ENCODE measurements at places on chromosomes 2 and 18.

- no peak for DNase-seq
Measured at GRCh38 chr2:216103213-216103612, 5.9 kb upstream of the XRCC5 start.

DNA sequence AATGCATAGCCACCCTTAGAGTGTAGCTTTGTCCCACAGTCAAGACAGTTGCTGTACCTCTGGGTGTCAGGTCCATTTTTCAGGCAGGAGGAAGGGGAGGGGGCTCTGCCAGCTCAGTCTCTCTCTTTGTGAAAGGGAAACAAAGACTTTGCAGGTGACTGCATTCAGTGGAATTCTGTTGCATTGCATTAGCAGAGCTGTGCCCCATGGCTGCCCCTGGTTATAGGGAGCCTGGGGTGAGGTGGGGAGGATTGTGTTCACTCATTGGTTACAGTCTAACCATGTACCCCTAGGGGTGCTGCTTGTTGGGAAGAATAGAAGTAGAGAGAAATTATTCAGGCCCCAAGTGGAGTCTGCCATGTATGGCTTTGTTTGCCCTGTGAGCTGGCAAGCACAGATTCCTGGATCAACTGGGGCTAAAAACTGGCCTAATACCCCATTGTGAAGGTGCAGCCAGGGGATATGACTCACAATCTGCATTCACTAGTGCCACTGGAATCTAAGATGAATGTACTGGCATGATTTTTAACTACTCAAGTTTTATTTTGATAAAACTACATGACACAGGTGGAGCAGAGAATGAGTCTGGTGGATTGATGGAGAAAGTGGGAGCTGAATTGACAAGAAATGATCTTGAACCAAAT lies 118.4 kb downstream of the SH3BP4 start:
- DNase-seq = no peak

- DNase-seq = no peak
Measured at GRCh38 chr18:64403784-64404503, 255.1 kb upstream of the LINC00305 start.

DNA sequence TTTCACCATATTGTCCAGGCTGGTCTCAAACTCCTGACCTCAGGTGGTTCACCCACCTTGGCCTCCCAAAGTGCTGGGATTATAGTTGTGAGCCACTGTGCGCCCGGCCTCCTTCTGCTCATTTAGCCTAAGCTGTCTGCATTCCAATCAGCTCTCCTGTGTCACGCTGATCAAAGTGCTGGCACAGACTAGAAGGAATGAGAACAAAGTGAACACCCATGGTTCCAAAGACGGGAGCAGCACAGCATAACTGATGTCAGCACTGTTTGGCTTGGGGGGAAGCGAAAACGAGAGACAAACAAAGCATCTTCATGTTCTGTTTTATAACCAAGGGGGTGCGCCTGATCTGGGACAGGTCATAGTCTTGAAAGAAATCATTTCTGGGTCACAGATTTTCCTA lies 43.3 kb downstream of the DIPK1C start:
- no peak for DNase-seq

DNA sequence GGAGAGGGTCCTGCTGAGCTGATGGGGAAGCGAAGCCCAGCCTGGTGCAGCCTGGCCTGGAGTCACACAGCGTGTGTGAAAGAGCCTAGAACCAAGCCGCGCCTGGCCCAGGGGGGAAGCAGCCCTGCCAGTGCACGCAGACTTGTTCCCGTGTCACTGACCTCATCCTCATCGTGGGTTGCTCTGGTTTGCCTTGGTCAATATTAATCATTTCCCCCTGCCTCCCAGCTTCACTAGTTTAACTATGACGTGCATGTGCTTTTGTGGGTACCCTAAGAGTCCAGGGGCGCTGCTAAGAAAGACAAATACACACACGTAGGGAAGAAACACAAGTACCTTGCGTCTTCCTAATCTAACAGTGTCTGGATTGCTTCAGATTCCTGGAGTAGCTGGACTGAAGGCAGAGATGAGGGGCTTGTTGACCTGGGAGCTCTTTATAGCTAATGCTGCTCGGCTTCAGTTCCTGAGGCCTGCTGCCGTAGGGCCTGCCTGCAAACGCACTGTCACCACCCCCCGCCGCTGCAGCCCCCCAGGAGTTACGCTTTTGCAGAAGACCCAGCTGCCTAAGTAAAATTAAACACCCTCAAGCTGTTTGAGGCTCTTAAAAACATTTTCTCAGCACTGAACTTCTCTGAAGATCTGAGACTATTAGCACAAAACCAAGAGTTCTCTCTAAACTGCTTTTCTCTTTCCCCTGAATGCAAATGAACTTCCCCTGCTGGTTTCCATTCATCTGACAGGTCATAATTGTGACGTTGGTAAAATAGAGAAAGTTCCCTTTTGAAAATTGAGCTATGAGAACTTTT lies 159.2 kb downstream of the FAM210A start:
- no peak for DNase-seq

- DNase-seq = no peak
Measured at GRCh38 chr18:70693246-70693645, 404.4 kb downstream of the SOCS6 start.

GRCh38 chr2:64918220-64918886 lies 70.8 kb upstream of the SLC1A4 start:
- DNase-seq = no peak

GRCh38 chr2:239199041-239199768 lies 201.6 kb downstream of the HDAC4 start:
- DNase-seq = no peak

GRCh38 chr18:3594760-3595368 lies 144.9 kb downstream of the TGIF1 start:
- no peak for DNase-seq

DNA sequence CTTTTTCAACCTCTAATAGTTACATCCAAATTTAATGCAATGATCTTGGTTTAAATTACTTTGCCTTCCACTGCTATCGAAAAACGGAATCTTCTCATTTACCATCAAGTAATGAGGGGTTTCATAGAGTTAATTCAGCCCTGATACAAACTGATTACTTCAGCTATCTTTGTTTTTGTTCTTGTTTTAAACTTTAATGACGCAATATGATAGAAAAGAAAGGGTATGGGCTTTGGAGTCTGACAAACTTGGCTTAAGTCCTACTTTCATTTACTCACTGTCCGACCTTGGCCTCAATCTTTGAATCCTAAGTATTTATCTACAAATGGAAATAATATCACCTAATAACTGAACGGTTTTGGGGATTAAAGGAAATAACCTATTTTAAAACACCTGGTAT lies 16.1 kb downstream of the ADAM17 start:
- no peak for DNase-seq

DNA sequence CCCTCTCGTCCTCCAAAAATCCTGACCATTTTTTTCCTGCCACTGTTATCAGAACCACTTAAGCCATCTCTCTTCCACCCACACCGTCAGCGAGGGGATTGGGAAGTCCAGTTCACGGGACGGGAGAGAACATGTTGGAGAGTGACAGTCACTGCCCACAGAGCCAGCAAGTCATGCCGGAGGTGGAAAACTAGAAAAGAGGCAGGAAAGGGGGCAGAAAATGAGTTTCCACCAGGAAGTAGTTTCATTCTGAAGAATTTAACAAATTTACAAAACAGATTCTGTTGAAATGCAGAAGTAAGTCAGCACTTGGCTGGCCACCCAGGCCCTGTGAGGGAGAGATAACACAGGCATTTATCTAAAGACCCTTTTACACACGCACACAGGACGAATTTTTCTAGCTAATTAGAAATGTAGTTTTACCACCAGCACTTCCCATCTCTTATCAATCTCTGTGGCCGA lies 431.3 kb downstream of the TSN start:
- DNase-seq = no peak

GRCh38 chr2:102114851-102115497 lies 27.6 kb upstream of the IL1R1 start:
- DNase-seq = no peak

DNA sequence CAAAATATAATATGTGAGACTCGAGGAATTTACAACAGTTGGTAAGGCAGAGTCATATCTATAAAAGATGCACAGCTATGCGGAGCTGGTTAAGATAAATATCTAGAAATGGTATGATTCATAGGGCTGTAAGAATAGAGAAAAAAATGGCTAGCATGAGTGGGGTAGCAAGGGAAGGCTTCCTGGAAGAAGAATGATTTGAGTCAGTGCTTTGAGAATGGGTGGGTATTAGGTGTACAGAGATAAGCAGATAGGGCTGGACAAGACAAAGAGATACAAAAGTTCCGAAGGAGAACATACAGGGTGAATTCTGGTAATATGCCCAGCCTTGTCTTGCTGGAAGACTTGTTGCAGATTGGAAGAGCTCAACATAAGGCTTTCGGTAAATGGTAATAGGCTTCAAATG lies 291.5 kb upstream of the CCDC68 start:
- DNase-seq = no peak

GRCh38 chr2:201260302-201260800 lies at the start of gene CASP8:
Gene CASP8 (plus strand): TSS chr2:201260536. CDS start chr2:201266487, 5,951 bp downstream.
- DNase-seq = no peak

DNA sequence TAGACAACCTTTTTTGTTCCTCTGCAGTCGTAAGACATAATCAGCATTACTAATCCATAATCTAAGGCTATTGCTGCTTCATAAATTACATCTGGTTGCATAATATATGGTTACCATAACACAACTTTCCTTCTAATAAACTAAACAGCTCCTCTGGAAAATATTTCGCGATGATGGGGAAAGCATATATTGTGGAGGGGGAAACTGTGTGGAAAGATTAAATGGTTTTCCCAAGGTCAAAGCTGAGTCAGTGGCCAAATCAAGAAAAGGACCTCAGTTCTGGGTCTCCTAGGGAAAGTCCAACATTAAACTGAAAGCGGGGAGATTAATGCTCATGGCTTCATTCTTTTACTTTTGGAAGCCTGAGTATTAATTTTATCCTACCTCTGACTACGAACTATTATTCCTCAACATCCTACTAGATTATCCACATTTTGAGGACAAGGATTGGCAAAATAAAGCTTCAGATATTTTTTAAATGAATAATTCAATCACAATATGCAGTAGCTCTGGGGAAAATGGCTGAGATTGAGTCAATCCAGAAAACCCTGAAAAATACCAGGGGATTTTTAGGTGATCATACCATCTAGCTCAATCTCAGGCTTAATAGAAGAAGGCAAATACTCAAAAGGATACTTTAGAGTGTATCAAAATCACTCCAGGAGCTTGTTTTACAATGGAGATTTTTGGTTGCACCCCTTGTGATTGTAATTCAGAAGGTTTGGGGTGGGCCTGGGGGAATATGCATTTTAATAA lies 33.8 kb upstream of the STK17B start:
- no peak for DNase-seq

DNA sequence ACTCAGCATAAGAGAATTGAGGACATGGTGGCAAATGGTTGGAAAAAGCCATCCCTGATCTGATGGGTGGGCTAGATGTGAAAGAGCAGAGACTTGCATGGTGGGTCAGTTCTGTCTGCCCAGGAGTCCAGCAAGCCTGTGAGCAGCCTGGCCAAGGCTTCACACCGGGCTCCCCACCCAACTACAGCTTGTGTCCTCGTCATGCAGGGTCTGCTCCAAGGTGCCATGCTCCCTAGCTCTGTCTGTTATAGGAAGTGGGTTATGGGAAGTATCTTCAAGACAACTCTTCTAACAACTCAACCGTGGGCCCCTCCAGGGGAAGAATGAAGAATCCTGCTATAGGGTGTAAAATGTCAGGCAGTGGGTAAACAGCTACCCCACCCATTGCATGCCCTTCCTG lies 97.4 kb downstream of the ADD2 start:
- DNase-seq = no peak

DNA sequence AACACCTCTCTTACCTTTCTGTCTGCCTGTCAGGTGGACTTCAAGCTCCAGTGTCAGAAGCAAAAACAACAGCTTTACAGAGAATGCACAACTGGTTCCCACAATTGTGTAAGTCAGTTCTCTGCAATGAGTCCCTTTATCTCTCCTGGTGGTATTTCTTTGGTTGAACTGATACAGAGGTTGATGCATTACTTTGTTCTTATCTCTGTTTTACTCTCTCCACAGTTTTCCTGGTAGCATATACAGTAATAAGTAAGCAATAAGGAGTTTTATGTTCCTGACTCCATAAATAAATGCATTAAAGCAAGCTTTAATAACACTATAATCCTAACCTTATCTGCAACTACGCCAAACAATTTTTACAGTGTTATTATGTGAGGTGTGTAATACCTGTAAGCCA lies 310.3 kb upstream of the GYPC start:
- DNase-seq = no peak

DNA sequence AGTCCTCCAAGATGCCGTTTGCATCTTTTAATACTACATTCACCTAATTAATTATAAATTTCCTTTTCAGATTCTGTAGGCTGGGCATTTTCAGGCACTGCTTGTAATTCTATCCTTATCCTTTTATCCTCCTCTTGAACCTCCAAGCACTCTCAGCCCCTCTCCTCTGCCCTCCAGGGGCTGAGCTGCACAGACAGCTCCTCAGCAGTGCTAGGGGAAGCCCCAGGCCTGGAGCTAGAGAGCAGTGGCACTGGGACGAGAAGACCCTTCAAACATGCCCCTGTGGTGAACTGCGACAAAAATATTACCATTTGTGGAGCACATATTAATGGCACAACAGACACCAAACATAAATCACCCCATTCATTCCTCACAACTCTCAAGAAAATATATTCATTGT lies 32.9 kb downstream of the CFAP210 start:
- DNase-seq = no peak
